Amygdala (tissue), 56 donors: ENCODE measurements at places on chromosomes 4 and X.

- no peak for DNase-seq
Measured at GRCh38 chrX:128698573-128699181, 646.5 kb upstream of the ACTRT1 start.

DNA sequence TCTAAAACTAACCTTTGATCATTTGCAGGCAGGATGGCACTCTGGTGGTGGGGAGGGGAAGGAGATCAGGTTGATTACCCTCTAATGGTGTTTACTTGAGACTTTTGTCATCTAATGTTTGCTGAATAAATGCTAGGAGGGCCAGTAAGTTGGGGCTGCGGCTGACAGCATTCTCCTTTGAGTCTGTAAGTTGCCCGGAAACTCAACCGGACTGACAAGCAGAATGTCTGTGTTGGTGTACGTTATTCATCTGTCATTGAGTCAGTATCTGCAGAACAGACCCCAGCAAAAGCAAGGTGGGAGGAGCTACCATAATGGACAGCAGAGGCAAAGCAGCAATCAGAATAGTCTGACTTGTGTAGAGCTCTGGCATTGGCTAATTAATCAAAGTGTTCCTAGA is 1210.6 kb upstream of the PABPC4L start:
- DNase-seq, result no peak

GRCh38 chr4:54727346-54727745 is 69.6 kb downstream of the KIT start:
- no peak for DNase-seq

GRCh38 chr4:75699299-75699698 is 25.1 kb upstream of the USO1 start:
- DNase-seq, result no peak

DNA sequence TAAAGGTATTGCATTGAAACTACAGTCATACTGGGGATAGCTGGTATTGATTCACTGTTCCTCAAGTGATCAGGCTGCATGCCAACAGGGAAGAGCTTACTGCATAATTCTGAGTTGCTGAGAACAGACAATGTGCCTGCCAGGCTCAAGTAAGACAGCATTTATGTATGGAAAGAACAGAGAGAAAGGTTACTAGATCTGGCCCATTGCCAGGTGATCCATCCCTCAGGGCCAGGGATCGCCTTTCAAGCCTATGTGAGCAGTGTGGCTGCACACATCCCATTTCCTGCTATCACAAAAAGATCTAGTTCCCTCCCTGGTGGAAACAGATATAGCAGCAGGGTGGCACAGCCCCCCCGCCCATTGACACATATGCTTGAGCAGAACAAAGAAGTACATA is 254.0 kb downstream of the TMA16 start:
- no peak for DNase-seq
